ENCODE measurements at places on chromosomes 1 and 21. TPM values are rescaled to one million over a fixed set of nuclear protein-coding genes. Genes with fewer than 3 reads are reported as not detected.
A peak's percentile ranks its signal among the peaks of the same experiment; 100 is the strongest.

DNA sequence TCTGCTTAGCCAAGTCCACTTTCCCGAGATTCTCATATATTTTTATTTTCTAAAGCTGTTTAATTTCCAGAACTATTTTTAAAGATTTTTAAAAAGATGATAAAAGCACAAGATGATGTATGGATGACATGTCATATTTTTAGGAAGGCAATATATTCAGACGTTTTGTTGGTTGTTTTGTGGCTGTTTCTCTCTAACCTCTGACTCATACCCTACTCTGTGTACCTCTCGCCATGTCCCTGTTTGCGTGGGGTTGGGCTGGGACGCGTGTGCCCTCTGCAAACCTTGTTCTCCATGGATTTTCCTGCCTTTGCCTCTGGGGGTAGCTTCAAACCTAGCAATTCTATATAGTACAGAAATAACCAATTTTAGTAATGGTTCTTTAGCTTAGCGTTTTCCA is 132.0 kb downstream of the GALNT2 start:
- H3K27ac ChIP-seq, result no peak overlapping the region
- H3K4me3 ChIP-seq, result no peak overlapping the region
- DNase-seq, result no peak

DNA sequence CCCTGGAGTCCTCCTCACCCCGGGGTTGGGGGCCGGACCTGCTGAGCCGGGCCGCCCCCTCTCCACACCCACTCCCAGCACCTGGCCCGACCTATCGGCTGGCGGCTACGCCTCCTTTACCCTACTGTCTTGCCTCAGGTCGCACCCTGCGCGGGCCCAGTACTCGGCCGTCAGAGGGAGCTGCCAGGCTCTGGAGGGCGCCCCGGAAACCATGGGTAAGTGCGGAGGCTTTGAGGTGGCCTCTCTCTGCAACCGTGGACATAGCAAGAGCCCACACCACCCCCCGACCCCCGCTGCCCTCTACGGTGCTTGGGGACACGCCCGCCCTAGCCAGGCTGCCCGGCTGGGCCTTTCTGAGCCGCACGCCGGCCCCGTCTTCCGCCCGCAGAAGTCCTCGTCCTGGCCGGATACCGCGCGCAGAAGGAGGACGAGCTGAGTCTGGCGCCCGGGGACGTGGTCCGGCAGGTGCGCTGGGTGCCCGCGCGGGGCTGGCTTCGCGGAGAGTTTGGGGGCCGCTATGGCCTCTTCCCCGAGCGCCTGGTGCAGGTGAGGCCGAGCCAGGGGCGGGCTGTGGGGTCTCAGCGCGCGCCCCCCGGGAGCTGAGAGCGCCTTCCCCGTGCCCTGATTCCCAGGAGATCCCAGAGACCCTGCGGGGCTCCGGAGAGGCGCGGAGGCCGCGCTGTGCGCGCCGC is at the start of gene SH3D21:
TSS of gene SH3D21 (plus strand) at position 159 of the 692 bp plus-strand sequence. CDS start at position 212, 53 bp downstream.
- peak within 1 kb of the TSS; percentile 97 for H3K4me3 ChIP-seq
- peaks cover under 1% of the 10 kb centered on the region for H3K36me3 ChIP-seq
- DNase-seq, result peak; percentile 46

GRCh38 chr1:222224636-222225315 is 323.1 kb downstream of the HHIPL2 start:
- no peak overlapping the region for H3K27ac ChIP-seq
- H3K4me1 ChIP-seq, result no peaks in the 10 kb centered on the region
- no peak for DNase-seq
- no peak overlapping the region for H3K4me3 ChIP-seq
- peaks cover 2% of the 10 kb centered on the region for H3K36me3 ChIP-seq

DNA sequence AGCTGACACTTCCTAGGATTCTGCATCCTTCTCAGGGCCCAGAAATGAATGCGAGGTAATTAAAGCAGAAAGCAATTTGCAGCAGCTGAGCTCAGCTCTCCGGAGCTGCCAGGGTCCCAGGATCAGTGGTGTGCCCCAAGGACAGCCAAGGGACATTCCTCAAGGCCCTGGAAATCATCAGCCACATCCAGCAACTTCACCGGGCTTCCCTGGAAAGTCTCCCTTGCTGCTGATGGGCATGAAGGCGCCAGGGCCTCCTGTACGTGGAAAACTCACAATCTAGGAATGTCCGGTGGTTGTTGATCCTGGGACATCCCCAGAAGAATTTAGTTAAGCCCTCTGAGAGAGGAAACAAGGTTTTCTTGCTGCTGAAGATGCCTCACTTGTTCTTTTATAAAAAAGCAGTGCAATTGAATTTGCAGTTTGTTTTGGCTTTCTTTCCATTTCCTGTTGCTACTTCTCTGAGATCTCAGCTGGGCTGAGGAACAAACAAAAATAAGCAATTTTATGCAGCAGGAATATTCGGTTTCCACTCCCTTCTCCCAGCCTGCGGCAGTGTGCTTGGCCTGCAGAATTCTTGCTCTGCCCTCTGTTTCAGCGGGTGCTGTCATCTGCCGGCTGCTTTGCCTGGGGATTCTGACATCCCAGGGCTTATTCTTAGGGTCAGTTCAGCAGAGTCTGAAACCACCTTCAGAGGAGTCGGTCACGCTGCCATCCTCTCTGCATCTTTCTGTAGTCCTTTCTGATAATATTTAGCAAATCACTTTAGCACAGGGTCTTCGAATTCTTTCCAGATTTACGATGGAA is 85.9 kb downstream of the TCP10L start:
- peaks cover 6% of the 10 kb centered on the region for H3K36me3 ChIP-seq
- peaks cover 5% of the 10 kb centered on the region for H3K4me1 ChIP-seq

- H3K27me3 ChIP-seq, result no peaks in the 10 kb centered on the region
- H3K27ac ChIP-seq, result peak overlapping the region; percentile 63
- no peaks in the 10 kb centered on the region for H3K36me3 ChIP-seq
- DNase-seq, result no peak
- H3K4me3 ChIP-seq, result no peak overlapping the region
- peaks cover 9% of the 10 kb centered on the region for H3K4me1 ChIP-seq
Measured at GRCh38 chr1:54819195-54819536, 18.0 kb upstream of the TTC22 start.

DNA sequence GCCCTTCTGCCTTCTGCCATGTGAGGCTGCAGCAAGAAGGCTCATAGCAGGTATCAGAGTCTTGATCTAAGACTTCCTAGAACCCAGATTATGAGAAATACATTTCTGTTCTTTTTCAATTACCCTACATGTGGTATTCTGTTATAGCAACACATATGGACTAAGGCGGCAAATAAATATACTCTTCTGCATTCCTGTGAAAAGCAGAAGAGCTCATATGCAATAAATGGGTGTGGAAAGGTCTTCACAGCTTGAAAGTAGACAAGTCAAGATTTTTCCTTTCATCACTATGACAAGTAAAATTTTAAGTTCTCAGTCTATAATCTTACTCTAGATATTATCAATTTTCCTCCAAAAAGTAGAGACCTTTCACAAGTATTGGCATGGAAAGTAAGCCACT is 36.6 kb downstream of the TNFSF18 start:
- peaks cover 3% of the 10 kb centered on the region for H3K4me1 ChIP-seq
- DNase-seq, result no peak
- no peak overlapping the region for H3K27ac ChIP-seq
- peaks cover 5% of the 10 kb centered on the region for H3K27me3 ChIP-seq

GRCh38 chr1:224724566-224724965 is 108.4 kb downstream of the CNIH3 start:
- H3K4me1 ChIP-seq, result peaks cover 4% of the 10 kb centered on the region
- H3K27me3 ChIP-seq, result peaks cover 17% of the 10 kb centered on the region
- no peak overlapping the region for H3K27ac ChIP-seq

DNA sequence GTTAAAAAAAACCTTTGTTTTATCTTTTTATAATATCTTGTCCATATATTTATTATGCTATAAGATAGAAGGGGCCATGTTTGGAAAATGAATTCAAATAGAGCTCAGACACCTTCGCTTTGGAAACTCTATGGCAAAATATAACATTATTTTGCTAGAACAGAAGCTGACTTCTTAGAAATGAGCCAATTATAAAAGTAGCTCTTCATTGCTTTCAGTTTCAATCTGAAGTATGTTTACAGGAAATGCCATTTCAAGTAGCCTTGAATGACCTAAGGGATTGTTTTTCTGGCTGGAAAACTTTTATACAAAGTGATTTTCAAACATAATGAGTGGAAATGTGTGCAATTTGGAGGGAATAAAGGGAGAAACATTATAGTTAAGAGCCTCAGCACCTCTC is 37.8 kb upstream of the GBP5 start:
- H3K4me1 ChIP-seq, result peaks cover 28% of the 10 kb centered on the region
- H3K27me3 ChIP-seq, result no peaks in the 10 kb centered on the region
- peak overlapping the region; percentile 52 for H3K4me3 ChIP-seq
- no peak for DNase-seq
- peaks cover 2% of the 10 kb centered on the region for H3K36me3 ChIP-seq

DNA sequence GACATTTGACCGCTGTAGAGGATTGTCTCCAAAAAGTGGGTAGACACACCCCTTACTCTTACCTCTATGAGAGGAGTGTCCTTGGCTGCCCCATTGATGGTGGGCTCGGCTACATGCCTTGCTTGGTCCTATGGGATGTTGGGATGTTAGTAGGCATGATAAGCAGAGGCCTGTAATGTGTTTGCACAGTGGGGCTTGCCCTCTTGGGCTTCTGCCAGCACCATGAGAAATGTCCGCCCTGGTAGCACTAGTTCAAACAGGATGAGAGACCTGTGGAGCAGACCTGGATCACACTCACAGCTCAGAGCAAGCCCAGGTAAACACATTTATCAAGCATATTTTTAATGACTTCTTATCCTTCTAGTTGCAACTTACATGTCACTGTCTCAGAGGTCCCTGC is 54.2 kb downstream of the SH3GLB1 start:
- H3K27me3 ChIP-seq, result peaks cover 43% of the 10 kb centered on the region
- no peak for DNase-seq
- H3K4me1 ChIP-seq, result no peaks in the 10 kb centered on the region
- no peaks in the 10 kb centered on the region for H3K36me3 ChIP-seq
- H3K4me3 ChIP-seq, result no peak overlapping the region

GRCh38 chr1:4422504-4423289 is 231.7 kb upstream of the AJAP1 start:
- no peak for DNase-seq
- peaks cover 20% of the 10 kb centered on the region for H3K27me3 ChIP-seq
- H3K27ac ChIP-seq, result no peak overlapping the region

- H3K27me3 ChIP-seq, result peaks cover 6% of the 10 kb centered on the region
- H3K36me3 ChIP-seq, result no peaks in the 10 kb centered on the region
- no peak for DNase-seq
- no peak overlapping the region for H3K27ac ChIP-seq
- no peaks in the 10 kb centered on the region for H3K4me1 ChIP-seq
Measured at GRCh38 chr1:237542525-237543418, 347.9 kb downstream of the ZP4 start.

DNA sequence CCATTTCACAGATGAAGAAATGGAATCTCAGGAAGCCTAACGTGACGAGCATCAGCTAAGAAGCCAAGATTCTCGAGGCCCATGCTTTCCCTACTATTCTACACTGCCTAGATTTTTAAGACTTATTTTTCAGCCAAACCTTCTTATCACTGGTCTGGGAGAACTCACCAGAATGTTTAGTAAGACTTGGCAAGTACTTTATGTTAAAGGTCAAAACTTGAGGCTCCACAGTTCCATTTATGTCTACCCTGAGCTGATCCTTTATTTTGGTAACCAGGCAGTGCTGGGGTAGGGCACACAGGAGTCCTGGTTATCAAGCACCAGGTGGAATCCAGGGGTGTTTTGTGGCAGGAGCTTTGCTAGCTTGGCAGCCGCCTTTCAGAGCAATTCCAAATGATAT is 16.8 kb downstream of the PLXNA2 start:
- peaks cover 78% of the 10 kb centered on the region for H3K27me3 ChIP-seq
- no peak for DNase-seq
- H3K36me3 ChIP-seq, result no peaks in the 10 kb centered on the region

DNA sequence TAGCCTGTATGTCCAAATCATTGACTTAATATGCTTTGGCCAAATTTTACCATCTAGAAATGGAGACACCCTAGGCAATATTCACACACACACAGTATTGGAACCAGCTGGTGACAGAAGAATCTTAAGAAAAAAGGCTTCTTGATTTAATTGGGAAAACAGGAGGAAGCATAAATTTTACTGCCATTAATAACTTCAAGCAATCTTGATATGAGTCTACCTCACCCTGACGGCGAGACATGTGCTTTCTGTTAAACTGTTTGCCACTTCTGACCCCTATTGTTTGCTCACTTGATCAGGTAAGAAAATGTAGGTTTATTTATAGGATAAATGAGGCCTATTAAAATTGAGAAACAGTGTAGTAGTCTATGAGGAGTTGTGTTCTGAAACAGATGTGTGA is 73.2 kb downstream of the KIFAP3 start:
- H3K27me3 ChIP-seq, result no peaks in the 10 kb centered on the region
- DNase-seq, result no peak
- no peak overlapping the region for H3K4me3 ChIP-seq
- H3K36me3 ChIP-seq, result no peaks in the 10 kb centered on the region
- no peak overlapping the region for H3K27ac ChIP-seq
- H3K4me1 ChIP-seq, result peaks cover 5% of the 10 kb centered on the region

DNA sequence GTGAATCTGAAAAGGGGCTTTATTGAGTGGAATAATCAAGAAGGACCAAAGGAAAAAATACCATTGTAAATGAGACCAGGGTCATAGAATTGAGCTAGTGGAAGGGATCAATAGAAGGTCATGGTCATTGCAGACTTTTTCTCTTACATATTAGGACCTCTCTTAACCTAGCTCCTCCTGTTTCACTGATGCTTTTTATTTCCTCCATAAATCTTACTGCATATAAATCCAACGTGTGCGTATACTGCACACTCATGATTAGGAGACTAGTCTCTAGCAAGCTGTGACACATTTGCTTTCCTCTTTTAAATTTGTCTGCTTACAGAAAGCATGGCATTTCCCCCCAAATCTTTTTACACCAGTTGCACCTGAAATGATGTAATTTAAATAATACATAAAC is 179.6 kb upstream of the B3GALT2 start:
- H3K36me3 ChIP-seq, result no peaks in the 10 kb centered on the region
- DNase-seq, result no peak
- H3K4me3 ChIP-seq, result no peak overlapping the region
- no peaks in the 10 kb centered on the region for H3K27me3 ChIP-seq

- no peak overlapping the region for H3K4me3 ChIP-seq
- H3K27ac ChIP-seq, result no peak overlapping the region
- no peaks in the 10 kb centered on the region for H3K27me3 ChIP-seq
- DNase-seq, result no peak
- no peaks in the 10 kb centered on the region for H3K4me1 ChIP-seq
Measured at GRCh38 chr1:80170811-80171485, 1164.4 kb upstream of the ADGRL4 start.

GRCh38 chr21:42595283-42596187 is 57.9 kb upstream of the PDE9A start:
- H3K27me3 ChIP-seq, result peaks cover 27% of the 10 kb centered on the region
- no peak overlapping the region for H3K27ac ChIP-seq
- no peaks in the 10 kb centered on the region for H3K36me3 ChIP-seq
- no peak overlapping the region for H3K4me3 ChIP-seq
- peaks cover 12% of the 10 kb centered on the region for H3K4me1 ChIP-seq

GRCh38 chr1:207818971-207819451 is 67.2 kb downstream of the CD46 start:
- H3K36me3 ChIP-seq, result peaks cover 19% of the 10 kb centered on the region
- H3K27ac ChIP-seq, result no peak overlapping the region
- H3K27me3 ChIP-seq, result no peaks in the 10 kb centered on the region
- H3K4me3 ChIP-seq, result no peak overlapping the region
- peaks cover 61% of the 10 kb centered on the region for H3K4me1 ChIP-seq

Gene PLPPR5
- total RNA-seq, result not detected

Gene SLC35F3
- total RNA-seq, result not detected

Gene TMEM79
- 3.5 TPM for total RNA-seq

Gene RHBDL2
- not detected for total RNA-seq

Gene ARTN
- 0.52 TPM for total RNA-seq

Gene CALML6
- 0.55 TPM for total RNA-seq

Gene SASS6
- total RNA-seq, result 2.7 TPM

Measured in T-helper 17 cell (primary cell).